Fibroblast of villous mesenchyme (primary cell): ENCODE measurements at places on chromosomes 7 and 10.

- peak; percentile 44 for DNase-seq
These were observed 468.7 kb downstream of the RPS24 start for GRCh38 chr10:78502210-78502936.

- no peak for DNase-seq
These were observed 37.0 kb downstream of the SNX13 start for GRCh38 chr7:17903337-17903736.

DNA sequence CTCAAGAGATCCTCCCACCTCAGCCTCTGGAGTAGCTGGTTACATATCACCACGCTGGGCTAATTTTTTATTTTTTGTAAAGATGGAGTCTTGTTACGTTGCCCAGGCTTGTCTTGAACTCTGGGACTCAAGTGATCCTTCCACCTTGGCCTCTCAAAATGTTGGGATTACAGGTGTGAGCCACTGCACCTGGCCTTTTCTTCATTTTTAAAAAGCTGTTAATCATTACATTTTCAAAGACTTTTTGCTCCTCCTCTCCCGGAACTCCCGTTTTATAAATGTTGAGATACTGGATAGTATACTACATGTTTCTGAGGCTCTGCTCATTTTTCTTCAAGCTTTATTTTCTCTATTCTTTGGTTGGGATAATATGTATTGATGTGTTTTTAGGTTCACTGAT is 16.4 kb downstream of the AOAH start:
- no peak for DNase-seq

GRCh38 chr7:3835109-3835508 is 534.1 kb downstream of the SDK1 start:
- no peak for DNase-seq

GRCh38 chr7:105230486-105230885 is 158.2 kb downstream of the SRPK2 start:
- DNase-seq: no peak
